Skin of body (tissue), 3 donors: ENCODE measurements at places on chromosomes 12 and 14.

GRCh38 chr14:73428353-73428824 is 30.0 kb downstream of the NUMB start:
- no peak for DNase-seq

DNA sequence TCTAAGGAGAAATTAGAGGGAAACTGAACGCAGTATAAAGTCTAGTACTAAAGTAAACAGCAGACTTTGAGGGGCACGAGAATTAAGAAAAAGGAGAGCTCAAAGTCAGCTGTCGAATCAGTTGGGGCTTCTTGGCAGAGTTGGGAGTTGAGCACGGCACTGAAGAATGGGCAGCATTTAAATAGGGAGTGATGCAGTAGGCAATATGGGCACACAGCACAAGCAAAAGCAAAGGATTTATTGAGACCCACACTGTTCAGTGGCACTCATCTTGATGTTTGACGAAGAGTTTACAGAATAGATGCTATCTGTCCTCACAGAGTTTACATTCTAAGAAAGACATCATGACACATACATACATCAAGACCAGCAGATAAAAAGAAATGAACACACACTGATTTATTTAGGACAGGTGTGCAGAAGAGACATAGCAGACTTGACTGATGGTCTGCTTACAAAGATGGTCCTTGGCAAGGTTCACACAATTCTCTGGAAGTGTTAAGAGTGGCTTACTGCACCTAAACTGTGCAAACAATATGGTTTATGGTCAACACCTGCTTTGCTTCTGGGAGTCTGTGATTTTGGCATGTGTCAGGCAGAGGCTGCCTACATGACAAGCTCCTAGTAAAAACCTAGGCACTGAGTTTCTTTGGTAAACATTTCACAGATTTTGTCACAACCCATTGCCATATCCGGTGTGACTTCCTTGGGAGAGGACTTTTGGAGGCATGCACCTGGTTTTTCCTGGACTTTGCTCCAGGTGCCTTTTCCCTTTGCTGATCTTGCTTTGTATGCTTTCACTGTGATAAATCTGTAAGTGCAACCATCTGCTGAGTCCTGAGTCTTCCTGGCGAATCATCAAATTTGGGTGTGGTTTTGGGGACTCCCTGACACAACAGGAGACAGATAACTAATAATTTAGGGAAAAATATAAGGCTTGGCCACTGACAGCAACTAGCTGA is 26.3 kb downstream of the ALKBH1 start:
- DNase-seq, result no peak

- no peak for DNase-seq
Measured at GRCh38 chr12:3028108-3028507, 49.1 kb upstream of the TSPAN9 start.

- no peak for DNase-seq
Measured at GRCh38 chr12:42725809-42726208, 136.3 kb upstream of the PRICKLE1 start.

DNA sequence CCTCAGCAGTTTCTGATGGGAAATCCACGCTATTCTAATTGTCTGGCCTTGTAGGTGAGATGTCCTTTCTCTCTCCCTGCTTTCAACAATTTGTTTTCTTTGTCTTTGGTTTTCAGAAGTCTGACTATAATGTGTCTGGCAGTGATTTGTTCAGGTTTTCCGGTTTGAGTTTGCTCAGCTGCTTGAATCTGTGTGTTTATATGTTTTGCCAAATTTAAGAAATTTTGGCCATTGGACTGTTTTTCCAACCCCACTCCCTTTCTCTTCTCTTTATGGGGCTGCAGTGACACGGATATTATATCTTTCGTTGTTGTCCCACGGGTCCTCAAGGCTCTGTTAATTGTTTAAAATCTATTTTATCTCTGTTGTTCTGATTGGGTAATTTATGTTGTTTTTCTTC is 105.0 kb downstream of the ADGRD1 start:
- no peak for DNase-seq

GRCh38 chr12:119195256-119195655 is 16.5 kb downstream of the HSPB8 start:
- no peak for DNase-seq

DNA sequence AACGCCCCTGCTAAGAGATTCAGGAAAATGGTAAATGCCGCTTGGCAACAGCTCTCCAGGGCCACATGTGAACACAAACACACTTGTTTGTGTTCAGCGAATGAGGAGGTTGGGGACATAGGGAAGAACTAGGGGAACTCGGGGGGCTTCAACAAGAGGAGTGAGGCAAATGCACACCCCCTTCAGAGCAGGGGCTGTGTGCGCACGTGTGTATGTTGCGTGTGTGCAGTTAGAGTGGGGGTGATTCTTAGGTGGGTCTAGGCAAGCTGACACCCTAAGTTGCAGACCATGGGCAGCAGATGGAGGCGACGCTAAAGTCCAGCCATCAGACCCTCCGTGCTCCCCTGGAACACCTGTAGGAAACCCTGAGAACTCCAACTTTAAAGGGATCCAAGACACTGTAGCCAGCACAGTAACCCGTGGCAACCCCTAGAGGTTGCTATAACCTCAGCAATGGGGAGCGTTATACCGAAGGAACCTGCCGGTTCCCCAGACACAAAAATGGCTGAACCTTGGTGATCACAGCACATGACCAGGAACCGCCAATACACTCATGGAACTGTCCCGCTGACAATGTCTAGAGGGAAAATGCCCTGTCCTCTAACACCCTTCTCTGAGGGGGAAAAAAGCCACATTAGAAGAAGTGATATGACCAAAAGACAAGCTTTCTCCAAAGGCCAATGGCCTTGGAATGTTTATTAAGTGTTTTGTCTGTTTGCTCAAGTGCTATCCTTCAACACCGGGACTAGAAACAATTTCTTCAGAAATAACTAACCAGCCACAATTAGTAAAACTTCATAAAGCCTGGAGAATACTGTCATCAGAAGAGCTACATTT is 86.5 kb upstream of the CEP83 start:
- peak; percentile 12 for DNase-seq

DNA sequence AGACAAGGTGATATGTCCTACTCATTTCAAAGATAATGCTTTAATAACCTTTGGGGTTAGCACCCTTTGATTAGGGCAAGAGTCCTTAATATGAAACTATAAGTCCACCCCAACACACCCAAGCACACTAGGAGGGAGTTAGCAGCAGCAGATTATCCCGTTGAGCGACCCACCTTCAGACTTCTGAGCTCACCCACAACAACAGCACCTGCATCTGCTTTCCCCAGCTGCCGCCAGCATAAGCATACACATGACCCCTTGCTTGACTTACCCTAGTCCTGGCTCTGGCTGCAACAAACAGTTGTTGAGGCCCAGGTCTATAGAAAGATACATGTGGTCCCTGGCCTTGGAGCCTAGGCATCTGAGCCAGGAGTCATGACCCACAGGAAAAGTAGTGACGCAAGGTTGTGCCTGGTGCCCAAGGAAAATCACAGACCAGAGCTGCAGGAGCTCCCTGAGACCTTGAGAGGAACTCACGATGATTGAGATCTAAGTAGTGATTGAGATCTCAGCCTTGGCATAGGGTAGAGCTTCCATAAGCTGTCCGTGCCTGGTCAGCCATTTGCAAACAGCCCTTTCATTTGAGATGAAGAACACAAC is 19.0 kb downstream of the ZDHHC22 start:
- no peak for DNase-seq

- DNase-seq, result no peak
Measured at GRCh38 chr14:44384093-44384492, 123.0 kb downstream of the FSCB start.

- DNase-seq, result peak; percentile 63
Measured at GRCh38 chr14:68669111-68669511, 123.8 kb downstream of the ZFP36L1 start.

DNA sequence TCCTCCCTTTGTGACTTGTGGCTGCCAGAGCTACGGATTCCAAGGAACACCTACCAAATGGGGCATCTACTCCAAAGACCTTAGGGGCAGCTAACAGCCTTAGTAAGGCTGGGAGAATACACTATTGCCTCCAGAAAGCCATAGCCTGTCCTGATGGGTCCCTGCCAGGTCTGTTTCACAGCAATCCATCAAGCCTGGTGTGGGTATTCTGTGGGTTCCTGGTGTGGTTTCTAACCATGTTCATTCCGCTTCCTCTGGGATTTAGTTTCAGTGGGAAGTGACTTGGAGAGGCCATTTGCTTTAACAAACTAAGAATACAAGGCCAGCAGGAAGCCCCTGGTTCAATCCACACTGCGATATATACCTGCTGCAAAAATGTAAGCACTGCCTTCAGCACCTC is 220.5 kb downstream of the FOXN3 start:
- no peak for DNase-seq

GRCh38 chr12:93793983-93794382 is 116.8 kb downstream of the CRADD start:
- no peak for DNase-seq

GRCh38 chr14:51789596-51789995 is 70.8 kb upstream of the GNG2 start:
- DNase-seq, result no peak
